Stimulated activated CD8-positive, alpha-beta memory T cell treated with anti-CD3 and anti-CD28 coated beads, Interleukin-15, amount 100 ng/mL, for 1 hour (primary cell): ENCODE measurements at places on chromosomes 2 and 18.

GRCh38 chr2:111029181-111029927 lies 91.4 kb upstream of the BCL2L11 start:
- no peak for DNase-seq

DNA sequence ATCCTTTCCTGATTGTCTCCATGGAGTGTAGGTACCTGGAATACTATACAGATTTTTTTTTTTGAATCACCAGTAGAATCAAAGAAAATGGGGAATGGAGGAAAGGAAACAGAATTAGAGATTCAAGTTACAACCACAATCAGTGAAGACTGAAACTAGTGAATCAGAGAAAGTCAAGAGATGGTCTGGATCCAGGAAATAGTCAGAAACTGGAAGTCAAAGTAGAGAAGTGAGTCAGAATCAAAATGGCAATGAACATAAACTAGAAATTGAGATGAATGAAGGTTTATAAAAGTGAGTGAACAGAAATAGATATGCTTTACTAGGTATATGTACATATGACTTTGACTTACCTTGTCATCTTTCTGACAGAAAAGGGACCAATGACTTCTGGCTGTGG lies 579.0 kb downstream of the PLCL1 start:
- no peak for DNase-seq

DNA sequence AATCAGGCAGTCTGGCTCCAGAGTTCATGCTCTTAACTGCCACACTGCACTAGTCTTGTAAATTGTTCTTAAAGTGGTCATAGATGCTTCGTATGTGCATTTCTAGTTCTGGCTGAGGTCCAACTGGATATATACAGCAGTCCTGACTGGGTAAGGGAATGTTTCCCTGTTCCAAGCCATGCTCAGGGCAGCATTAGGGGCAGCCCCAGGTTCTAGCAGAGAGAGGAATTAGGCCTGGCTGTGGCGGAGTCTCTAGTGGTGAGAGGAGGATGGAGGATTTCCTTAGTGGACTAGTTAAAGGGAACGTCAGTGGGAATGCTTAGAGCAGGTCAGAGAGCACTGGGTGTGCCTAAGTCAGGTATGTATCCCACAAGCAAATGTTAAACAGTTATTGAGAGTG lies 28.0 kb downstream of the UBE2E3 start:
- no peak for DNase-seq

DNA sequence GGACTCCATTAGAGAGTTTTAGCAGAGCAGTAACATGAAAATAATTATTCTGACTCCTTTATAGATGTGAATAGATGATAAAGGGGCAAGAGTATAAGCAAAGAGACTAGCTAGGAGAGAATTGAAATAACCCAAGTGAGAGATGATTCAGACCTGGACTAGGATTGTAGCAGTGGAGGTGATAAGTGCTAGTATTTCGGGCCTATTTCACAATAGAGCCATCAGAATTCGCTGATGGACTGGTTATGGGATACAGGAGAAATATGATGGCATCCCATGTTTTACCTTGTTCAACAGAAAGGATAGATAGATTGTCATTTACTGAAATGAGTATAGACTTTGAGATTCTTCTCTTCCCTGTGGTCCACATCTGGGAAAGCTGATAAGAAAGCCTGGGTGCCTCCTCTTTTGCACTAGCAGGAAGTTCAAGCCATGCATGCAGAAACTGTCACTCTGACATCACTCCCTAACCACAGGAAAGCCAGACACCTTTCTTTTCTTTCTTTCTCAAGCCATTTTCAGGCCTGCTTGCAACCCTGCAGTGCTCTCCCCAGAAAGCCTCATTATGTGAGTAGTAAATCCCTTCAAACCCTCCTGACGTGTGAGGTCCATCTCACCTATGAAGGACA lies 25.3 kb downstream of the DYNAP start:
- no peak for DNase-seq

GRCh38 chr2:174597345-174598047 lies at the start of gene WIPF1:
Gene WIPF1, minus strand, starts transcription at chr2:174597804. Its CDS starts 12,231 bp downstream, at chr2:174585573.
- no peak for DNase-seq

- no peak for DNase-seq
These were observed 31.8 kb upstream of the ST8SIA3 start for GRCh38 chr18:57320603-57321002.

DNA sequence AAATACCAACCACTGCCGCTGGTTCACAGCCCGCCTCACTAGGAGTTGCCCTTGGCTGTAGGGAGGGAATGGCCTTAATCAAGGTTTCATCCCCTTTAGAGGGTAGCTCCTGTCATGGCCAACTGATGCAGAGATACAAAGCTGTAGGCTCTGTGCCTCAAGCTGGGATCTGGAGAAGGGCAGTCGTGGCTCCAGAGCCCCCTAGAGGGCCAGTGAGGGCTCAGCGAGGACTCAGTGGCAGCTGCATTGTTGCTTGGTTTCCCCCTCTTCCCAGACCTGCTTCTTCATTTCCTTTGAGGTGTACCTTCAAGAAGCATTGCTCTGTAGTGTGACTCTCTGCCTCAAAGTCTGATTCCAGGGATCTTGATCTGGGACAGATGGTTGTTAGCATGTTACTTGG lies 302.1 kb downstream of the LPIN1 start:
- no peak for DNase-seq

GRCh38 chr2:146661473-146662096 lies 1183.2 kb upstream of the ACVR2A start:
- DNase-seq = no peak

DNA sequence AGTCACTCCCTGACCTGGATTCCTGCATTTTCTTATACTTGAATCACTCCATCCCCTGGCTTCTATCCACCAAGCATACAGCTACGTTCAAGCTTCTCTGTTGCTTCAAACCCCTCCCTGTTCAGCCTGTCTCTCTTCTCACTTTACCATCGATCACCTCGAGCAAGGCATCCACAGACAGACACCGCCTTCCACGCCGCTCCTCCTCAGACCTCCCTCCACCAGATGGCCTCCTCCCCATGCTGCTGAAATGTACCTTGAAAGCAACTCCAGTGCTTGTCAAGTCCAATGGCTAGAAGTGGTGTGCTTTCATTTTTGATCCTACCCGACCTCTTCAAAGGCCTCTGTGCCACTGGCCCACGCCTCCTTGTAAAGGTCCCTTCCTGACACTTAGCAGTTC lies 131.3 kb upstream of the ACAA2 start:
- DNase-seq = no peak

DNA sequence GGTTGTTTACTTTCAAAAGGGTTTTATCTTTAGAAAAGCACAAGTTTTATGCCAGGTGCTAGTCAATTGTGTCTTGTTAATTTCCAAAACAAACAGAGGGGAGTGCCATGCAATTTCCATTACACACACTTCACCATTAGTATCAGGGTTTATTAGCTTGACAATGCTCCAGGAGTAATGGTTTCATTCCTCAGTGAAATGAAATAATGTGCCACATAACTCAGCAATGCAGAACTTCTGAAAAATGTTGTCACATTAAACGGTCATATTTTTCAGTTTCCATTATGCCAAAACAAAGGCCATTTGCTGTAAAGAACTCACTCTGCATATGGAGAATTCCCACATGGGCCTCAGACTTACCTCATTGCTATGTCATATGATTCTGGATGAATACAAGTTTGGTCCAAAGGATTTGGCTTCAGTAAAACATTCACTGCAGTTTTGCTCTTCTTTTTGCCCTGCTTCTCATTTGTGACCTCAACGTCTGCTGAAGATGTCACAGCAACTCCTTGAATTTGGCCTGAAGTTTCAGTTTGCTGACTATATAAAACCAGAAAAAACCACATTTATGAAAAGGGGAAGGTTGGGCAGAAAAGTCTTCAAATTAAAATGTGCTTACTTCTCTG lies 198.2 kb downstream of the SRBD1 start:
- DNase-seq = no peak

DNA sequence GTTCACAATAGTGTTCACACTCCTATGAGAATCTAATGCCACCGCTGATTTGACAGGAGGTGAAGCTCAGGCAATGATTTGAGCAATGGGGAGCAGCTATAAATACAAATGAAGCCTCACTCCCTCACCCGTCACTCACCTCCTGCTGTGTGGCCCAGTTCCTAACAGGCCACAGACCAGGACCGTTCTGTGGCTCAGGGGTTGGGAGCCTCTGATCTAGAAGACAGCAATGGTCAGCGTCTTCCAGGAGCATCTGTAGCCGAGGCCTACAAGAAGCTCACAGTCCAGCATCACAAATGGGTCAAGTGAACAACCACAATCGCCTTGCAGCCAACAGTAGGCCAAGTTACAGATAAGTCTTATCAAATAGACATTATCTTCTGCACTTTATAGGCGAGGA lies 110.0 kb upstream of the SLC66A3 start:
- DNase-seq = no peak
